ENCODE measurements at places on chromosomes 7 and 10.

DNA sequence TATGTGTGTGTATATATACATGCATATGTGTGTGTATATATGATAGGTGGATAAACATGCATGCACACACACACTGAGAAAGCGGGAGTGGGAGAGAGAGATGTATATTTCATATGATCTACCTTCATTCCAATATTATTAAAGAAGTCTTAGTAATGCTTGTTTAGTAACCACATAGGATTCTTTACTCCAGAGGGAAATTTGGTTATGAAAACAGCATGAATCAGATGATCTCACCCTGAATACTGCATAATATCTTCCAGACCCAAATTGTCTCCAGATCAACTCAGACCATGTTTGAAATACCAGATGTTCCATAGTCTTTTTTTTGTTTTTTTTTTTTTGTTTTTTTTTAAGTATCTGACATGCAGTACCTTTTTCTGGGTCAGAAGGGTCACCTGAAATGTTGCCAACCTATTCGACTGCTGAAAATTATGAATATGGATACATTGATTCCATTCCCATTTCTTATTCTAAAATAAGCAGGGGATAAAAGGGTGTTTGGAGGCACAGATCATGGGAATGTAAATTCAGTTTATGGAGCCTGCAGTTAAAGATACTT lies 17.4 kb downstream of the TES start:
- DNase-seq: peak; percentile 57

DNA sequence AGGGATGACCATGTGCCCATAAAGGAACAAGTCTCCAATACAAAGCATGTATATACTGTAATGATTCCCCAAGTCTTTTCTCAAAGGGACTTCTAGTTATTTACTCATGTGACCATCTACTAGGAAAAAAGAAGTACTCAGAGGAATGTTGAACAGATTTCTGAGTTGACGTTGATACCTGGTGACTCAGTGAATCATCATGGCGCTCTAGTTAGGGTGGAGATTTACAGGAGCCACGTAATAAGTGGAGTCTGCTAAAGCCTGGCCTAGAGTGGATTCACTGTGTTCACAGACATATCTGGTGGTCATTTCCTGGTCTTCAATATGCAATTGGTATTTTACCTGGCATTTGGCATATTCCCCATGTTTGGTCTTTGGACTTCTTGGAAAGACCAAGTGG lies 302.2 kb upstream of the CACNA2D1 start:
- no peak for DNase-seq

DNA sequence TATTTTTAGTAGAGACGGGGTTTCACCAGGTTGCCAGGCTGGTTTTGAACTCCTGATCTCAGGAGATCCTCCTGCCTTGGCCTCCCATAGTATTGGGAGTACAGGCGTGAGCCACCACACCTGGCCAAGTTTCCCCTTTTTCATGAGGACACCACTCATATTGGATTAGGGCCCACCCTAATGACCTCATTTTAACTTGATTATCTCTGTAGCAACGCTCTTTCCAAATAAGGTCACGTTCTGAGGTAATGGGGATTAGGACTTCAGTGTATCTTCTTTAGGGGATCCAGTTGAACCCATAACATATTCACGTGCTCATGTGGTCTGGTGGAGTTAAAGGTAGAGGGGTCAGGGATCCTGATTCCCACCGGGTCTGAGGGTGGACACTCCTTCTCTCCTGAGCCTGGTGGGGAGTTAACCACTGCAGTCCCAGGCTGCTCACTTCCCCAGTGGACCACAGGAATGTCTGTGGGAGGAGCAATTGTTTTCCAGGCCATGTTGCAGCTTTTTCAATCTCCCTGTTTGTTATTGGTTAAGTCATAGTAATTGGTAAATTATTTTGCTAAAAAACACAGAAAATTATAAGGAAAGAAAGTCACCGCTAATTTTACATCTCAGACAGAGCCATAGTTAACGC lies 130.5 kb downstream of the GRK5 start:
- DNase-seq: peak; percentile 85

- DNase-seq: no peak
Measured at GRCh38 chr7:116062666-116063065, 32.1 kb upstream of the TFEC start.

DNA sequence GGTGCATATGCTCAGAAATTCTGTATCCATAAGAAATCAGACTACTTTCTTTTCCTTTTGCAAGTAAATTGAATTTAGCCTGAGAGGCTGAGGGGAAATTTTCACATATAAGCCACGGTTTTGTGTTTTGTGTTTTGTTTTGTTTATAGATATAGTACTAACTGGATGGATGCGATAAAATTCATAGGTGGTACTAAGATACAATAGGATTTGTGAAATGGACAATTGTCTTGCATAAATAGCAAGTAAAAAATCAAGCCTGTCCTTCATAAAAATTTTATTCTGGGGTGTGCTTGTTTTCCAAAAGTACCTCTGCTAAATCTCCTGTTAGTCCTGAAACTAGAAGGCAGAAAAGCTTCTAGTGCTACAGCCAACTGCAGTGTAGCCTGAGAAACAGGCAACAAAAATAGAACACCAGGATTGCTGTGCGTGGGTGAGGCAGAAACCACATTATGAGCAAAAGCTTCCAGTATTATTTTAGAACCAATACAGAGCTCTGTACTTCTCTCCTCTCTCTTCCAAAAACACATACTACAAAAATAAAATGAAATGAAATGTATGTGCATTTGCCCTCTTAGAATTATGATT lies 634 bp upstream of the HDAC9 start:
- DNase-seq: peak; percentile 66

DNA sequence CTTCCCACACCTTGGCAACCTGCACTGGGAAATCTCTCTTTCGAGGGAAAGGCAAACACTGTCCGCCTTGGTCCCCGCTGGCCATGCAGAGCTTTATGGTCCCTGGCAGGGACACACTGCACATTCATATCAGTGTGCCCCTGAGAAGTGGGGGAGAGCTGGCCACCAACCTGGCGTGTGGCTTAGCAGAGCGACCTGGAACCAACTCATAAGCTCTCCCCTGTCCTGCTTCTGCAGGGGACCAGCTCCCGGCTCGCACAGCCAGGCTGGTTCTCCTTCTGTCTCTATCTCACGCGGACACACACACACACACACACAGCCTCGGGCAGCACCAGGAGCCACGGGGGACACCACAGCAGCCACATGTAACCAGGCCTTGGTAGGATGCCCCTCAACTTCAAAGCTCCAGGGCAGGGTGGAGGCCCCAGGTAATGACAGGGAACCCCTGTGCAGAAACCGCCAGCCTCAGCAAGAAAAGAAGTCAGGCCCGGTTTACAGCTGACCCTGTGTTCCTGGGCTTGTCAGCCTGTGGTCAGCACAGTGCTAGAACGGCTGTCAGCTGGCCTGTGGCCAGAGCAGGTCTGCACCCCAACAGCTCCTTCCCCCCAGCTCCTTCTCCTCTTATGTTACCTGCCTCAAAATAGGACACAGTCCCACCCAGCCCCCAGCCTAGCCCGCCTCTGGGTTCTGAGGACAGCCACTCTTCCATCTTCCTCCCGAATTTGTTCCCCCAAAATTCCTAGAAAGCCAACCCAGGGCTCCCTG lies 69.3 kb downstream of the OAT start:
- no peak for DNase-seq

DNA sequence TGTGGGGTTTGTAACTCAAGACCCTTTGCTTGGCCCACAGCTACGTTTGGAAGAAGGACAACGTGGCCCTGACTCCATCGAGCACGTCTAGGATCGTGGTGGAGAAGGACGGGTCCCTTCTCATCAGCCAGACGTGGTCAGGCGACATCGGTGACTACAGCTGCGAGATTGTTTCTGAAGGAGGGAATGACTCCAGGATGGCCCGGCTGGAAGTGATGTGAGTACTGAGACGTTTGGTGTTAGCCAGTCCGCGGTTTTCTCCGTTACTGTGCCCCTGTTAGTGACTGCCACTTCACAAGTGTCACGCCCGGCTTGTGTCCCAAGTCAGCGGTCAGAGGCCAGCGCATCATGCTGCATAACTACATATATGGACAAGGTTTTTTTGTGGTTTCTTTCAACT lies 673.3 kb downstream of the SDK1 start:
- DNase-seq: no peak

DNA sequence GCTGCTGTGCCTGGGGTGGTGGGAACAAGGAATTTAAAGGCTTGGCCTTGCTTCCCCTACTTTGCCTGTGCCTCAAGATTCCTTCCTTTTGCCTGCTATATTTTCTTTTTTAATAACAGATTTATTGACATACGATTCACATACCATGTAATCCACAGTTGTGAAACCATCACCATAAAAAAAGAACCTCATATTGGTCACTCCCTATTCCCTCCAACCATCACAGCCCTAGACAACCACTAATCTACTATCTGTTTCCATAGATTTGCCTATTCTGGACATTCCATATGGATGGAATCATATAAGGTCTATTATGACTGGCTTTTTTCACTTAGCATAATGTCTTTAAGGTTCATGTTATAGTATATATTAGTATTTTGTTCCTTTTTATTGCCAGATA lies 59.3 kb upstream of the TRIM8 start:
- DNase-seq: no peak

DNA sequence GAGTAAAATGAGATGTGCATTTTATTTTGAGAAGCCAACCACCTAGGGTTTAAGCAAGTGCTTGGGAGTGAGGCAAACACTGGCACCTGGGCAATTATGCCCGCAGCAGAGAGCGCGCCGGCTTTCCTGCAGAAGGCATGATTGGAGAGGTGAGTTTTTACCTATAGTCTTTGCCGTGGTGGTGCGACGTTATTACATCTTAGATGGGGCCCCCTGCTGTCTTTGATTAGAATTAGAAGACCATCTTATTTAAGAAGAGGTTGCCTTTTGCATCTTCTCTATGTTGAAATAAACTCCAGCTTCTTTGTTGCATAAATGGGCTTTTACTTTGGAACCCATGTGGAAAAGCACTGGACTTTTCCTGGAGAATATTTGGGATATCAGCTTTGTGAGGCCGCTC lies 409.5 kb downstream of the GLRX3 start:
- no peak for DNase-seq

DNA sequence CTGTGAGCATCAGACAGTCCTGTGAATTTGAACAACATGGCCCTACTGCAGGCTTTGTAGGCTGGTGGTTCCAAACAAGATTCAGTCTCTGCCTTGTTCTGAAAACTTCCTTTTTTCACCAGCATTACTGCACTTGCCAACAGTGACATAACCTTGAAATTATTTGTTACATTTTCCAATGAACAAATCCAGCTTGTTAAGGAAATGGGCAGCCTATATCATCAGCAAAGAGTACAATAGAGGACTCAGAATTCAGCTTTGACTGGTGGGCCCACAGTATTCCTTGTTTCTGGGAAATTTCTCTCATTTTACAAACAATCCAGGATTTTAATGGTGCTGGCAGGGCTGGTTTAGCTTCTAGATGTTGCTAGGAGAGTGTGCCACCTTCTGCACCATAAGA lies 703.7 kb upstream of the FZD8 start:
- DNase-seq: no peak

- DNase-seq: peak; percentile 92
Measured at GRCh38 chr10:72243822-72244437, 27.9 kb upstream of the ASCC1 start.

DNA sequence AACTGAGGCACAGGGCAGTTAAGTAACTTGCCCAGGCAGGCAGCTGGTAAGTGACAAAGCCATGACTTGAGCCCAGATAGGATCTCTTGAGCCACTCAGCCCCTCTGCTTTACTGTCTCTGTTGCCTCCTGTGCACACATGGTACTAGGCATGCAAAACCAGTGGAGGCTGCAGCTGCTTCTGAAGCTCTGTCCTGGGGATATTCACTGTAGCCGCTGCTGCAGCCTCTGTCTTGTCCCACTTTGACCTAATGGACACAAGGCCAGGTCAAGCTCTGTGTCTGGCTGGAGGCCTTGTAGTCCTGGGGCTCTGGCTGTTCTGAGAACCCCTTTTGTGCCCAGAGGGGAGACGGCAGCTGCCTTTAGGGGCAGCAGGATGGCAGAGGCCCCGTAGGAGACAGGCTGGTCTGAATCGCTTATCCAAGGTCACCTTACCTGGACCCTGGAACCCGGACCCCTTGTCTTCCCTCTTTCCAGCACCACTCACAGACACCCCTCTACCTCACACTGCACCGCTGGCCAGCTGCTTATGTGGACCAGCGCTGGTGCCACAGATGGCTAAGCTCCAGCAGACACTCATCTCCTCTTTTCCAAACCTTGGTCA lies 57.6 kb downstream of the TSPAN15 start:
- peak; percentile 3 for DNase-seq

- no peak for DNase-seq
Measured at GRCh38 chr7:50724526-50725520, 57.9 kb downstream of the GRB10 start.

GRCh38 chr7:104973227-104973626 lies 40.8 kb upstream of the KMT2E start:
- DNase-seq: no peak

DNA sequence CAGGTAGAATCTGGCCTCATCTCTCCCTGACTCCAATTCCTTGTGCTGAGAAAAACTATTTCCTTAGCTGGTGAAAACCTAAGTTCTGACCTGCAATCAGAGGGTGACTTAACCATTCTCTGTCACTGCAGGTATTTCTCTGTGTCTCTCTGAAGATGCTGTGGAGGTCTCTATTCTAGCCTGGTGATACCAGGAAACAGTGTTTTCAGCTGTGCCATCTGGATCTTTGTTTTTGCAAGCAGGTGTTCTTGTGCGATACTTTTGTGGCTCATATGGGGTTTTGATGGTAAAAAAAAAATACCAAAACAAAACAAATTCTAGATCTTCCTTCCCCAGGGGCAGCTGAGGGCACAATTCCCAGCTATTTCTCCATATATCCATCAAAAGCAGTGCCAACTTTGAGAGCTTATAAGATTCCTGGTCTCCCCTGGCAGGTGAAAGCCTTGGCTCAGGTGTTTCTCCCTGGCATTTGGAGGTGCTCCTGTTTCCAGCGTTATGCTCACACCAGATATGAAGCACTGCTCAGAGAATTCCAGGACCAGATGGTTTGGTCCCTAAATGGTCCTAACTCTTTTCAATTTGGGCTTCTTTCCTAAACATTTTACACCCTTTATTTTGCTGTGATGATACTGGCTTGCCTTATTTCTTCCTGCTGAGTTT lies 9.9 kb upstream of the NPVF start:
- no peak for DNase-seq

DNA sequence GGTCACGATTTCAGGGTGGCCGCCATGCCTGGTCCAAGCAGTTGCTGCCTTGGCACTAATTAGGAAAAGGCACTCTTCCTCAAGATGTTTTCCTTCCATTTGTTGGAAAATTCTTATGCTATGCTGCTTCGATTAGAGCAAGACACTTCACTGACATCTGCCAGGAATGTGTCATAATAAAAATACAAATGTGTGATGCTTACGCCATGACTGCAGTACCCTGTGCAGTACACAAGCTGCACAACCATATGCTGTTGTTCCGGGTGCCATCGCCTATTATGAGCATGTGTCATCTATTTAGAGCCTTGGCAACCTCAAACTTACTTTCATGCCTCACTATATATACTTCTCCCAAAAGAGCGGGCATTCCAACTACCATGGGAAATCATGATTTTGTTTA lies 14.9 kb upstream of the MPP7 start:
- no peak for DNase-seq
